ENCODE measurements at places on chromosomes 3 and 15.

- DNase-seq: no peak
These were observed 383.6 kb upstream of the SEMA6D start for GRCh38 chr15:47333734-47334133.

GRCh38 chr3:132538072-132538471 lies 59.0 kb upstream of the ACKR4 start:
- no peak for DNase-seq

GRCh38 chr3:119703820-119704531 lies 1.2 kb downstream of the CFAP91 start:
- DNase-seq: no peak

DNA sequence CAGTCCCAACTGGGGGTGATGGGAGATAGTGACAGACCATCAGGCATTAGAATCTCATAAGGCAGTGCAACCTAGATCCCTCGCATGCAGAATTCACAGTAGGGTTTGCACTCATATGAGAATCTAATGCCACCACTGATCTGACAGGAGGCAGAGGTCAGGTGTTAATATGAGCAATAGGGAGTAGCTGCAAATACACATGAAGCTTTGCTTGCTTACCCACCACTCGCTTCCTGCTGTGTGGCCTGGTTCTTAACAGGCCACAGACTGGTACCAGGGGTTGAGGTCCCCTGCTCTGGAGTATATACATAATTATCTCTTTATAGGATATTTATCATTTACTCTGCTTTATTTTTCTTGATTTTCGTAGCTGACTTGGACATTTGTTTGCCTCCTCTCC lies 36.0 kb upstream of the ZMAT3 start:
- DNase-seq: no peak

- DNase-seq: no peak
These were observed 50.6 kb upstream of the NMNAT3 start for GRCh38 chr3:139728414-139728813.

- DNase-seq: no peak
These were observed 447.9 kb downstream of the CNTN6 start for GRCh38 chr3:1540686-1541085.

- DNase-seq: no peak
These were observed 386.2 kb downstream of the EFHB start for GRCh38 chr3:19547665-19548464.

DNA sequence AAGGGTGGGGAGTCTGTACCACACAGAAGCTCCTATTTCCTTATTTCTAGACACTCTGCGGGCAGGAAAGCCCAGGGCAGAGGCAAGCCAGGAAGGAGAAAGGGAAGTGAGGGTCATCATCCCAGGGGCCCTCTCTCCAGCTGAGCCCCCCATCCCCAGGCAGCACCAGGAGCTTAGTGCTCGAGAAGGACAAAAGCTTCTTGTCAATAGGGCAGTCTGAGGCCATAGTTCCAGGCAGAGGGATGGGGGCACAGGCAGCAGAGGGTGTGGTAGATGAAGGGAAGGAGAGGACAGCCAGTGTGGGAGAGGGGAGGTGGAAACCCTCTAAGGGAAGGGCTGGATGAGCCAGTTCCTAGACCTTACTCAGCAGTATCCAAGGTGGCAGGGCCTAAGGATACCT lies 2.7 kb downstream of the MAP1A start:
- no peak for DNase-seq

- DNase-seq: no peak
These were observed 1.9 kb downstream of the CHST2 start for GRCh38 chr3:143121241-143122088.

GRCh38 chr3:135311699-135312098 lies 516.6 kb downstream of the EPHB1 start:
- no peak for DNase-seq

Data from cortex of kidney (tissue), 1 donor.